HCT116 (cell line): ENCODE measurements at places on chromosomes 16 and 17. TPM values are rescaled to one million over a fixed set of nuclear protein-coding genes. Genes with fewer than 3 reads are reported as not detected.

Gene FOXC2
- 0.22 TPM for total RNA-seq

Gene DOC2A
- total RNA-seq = 17.3 TPM

Gene WNT9B
- not detected for total RNA-seq

Gene TOB1
- total RNA-seq = 86.0 TPM

Gene SLC13A2
- not detected for total RNA-seq

Gene CRYBA1
- total RNA-seq = not detected

Gene DNAH17
- total RNA-seq = 0.69 TPM

Gene GJD3
- not detected for total RNA-seq

Gene PSMD7
- 109 TPM for total RNA-seq

Gene KRTAP2-1
- total RNA-seq = not detected

Gene GPR142
- not detected for total RNA-seq

Gene C17orf107
- total RNA-seq = 1.7 TPM

Gene EPN3
- 17.8 TPM for total RNA-seq

Gene C1QTNF8
- 0.27 TPM for total RNA-seq

Gene IRX5
- 0.86 TPM for total RNA-seq

Gene TRIM72
- 43.8 TPM for total RNA-seq

Gene ZNF423
- total RNA-seq = 0.22 TPM
